Caco-2 (cell line): ENCODE measurements at places on chromosomes 16 and 17.

DNA sequence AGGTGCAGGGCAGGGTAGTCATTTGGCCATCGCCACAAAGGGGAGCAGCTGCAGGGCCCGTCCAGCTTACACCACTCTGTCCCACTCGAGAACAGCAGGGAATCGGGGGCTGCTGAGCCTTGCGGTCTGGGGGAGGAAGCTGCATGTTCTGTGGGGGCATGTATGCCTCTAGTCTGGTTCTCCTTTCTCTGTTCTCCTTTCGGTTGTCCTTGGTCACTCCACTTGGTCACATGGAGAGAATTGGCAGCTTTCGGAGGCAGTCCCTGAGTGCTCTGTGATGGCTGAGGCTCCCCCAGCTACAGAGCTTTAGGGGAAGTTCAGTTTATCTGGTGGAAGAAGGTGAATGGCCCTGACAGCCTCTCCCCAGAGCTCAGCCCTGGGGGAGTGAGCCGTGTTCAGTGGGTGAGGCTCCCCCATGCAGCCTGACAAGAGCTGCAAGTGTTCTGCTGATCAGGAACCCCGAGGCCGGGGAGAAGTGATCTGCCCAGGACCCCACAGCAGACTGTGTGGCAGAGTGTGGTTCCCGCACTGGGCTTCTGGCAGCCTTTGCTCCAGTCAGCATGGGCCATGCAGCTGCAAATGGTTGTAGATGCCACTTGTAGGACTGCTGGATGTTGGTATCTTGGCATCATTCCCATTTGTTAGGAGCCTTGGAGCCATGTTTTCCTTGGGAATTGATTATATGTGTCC, 22.3 kb upstream of the SMPD3 start:
- no peak for DNase-seq

GRCh38 chr16:17451843-17452242, 18.9 kb downstream of the XYLT1 start:
- no peak for DNase-seq

GRCh38 chr17:52737071-52737470, 578.6 kb upstream of the CA10 start:
- no peak for DNase-seq

GRCh38 chr17:27457731-27458523, 1.7 kb downstream of the KSR1 start:
- DNase-seq = peak; percentile 36

DNA sequence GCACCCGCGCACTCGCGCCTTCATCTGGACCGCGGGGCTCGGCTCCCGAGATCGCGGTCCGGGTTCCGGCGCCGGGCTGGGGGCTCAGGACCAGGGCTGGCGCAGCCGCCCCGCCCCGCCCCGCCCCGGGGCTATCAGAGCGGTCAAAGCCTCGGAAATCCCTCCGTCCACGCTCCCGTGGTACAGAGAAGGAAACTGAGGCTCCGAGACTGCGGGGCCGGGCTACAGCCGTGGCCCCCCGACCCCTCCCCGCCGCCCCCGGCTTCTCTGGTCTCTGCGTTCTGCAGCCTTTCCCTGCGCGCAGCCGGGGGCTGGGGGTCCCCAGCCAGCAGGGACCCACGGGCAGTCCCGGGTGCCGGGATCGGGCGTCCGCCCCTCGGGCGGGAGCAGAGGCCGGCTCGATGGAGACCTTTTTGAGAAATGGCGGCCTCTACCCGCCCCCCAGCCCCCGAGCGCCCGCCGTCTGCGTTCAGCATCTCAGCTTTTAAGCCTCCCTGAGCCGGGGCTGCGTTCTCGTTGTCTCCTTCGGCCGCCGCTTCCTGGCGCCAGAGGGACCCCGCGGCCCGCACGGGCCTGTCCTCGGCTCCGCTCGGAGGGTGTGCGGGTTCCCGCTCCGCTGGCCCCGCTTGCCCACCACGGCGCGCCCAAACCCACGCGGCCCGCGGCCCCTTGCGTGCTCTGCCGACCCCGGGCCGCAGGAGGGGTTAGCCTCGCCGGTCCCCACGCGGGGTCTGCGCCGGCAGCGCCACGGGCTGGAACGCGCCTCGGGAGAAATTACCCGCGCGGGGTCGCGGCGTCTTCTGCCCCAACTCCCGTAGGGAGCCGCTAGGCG, 1.5 kb upstream of the NPTX1 start:
- DNase-seq = no peak

- DNase-seq = no peak
Observed at GRCh38 chr17:66918896-66919295, 45.6 kb upstream of the CACNG4 start.

DNA sequence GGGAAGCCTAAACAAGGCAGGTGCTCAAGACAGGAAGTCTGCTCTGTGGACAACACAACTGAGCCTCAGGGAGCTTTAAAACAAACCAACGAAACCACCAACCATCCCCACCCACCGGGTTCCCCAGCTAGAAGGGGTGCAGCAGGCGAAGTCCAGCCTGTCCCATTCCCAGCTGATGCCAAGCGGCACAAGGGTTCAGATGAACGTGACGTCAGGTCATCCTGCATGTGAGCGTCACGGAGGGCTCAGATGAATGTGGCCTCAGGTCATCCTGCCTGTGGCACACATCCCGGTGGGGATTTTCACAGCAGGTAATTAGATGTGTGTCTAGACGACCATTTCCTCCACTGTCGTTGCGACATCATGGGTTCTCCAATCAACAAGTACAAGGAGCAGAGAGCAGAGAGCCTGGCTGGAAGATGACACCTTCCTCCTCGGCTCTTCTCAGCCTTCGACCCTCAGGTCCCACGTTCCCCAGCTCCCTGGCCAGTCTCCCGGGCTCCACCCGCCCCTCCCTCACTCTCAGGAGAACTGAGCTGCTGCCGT, 246.5 kb downstream of the FOXL1 start:
- no peak for DNase-seq

GRCh38 chr16:50839356-50839755, 97.5 kb downstream of the CYLD start:
- no peak for DNase-seq

GRCh38 chr16:86735727-86736126, 157.4 kb downstream of the FOXL1 start:
- no peak for DNase-seq
